NCI-H1930 (cell line): ENCODE measurements at places on chromosomes 16 and 17.

GRCh38 chr17:38606646-38607611 lies 1.2 kb upstream of the SRCIN1 start:
- DNase-seq = no peak

DNA sequence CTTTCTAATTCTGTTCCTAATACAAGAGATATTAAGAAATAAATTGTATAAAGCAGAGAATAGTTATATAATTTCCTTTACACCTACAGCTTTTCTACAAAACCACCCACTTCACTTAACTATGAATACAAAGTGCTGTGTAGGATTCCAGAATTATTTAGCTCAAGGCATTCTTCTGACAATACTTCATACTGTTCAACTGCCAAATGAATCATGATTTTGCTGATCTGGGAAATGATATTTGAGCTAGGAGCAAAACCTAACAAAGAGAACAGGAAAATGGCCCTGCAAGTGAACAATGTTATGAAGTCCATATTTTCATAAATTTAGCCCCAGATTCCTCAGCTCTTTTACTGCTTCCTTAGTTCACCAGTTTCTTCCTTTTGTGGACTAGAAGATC lies 12.9 kb downstream of the BBS2 start:
- no peak for DNase-seq

GRCh38 chr17:64498308-64499203 lies 1.7 kb upstream of the POLG2 start:
- no peak for DNase-seq

GRCh38 chr17:77834170-77835115 lies 124.1 kb upstream of the TNRC6C start:
- DNase-seq = no peak

GRCh38 chr16:70493802-70494201 lies 29.6 kb downstream of the COG4 start:
- DNase-seq = no peak

GRCh38 chr16:50940275-50940854 lies 198.5 kb downstream of the CYLD start:
- DNase-seq = no peak

DNA sequence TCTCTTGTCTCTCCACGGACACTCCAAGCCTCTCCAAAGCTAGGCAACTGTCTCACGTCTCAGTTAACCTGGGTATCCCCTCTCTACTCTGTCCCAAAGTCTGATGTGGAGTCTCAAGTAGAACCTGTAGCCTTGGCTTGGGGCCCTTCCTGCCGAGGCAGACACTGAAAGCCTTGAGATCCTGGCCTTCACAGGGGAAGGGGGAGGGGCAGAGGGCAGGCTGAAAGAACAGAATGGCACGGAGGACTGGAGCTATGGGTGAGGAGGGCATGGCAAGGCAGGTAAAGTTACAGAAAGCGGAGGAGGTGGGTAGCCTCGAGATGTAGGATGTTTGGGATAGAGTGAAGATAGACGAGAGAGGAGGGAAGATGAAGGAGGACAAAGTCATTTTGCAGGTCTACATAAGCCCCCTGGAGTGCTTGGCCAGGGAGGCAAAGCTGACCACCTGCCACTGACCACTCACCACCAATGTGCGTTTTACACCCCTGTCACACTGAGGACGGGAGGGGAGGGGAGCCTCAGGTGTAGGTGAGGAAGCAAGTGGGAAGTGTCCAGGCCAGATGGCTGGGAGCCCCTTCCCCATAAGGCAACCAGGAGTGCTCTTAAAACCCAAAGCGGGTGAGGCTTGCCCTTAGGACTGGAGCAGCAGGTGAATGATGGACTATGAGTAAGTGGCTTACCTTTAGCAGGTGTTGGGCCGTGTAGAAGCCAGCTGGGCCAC lies 1.3 kb downstream of the FDXR start:
- no peak for DNase-seq

DNA sequence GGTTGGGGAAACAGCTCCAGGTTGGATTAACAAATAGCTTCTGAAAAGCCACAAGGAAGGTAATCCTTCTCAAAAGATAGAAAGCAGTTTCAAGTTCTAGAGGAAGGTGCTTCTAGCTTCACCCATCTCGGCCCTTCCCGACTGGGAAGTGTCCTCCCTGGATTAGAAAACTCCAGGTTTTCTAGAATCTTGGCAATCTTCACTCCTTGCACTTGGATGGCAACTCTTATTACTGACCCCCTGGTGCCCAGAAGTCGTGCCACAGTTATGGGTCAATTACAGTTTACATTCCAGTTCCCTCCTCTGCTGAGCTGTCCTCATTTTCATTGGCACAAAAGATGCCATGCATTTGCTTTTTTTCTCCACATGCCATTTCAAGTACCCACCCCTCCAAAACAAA lies 65.6 kb downstream of the SMG6 start:
- DNase-seq = no peak

DNA sequence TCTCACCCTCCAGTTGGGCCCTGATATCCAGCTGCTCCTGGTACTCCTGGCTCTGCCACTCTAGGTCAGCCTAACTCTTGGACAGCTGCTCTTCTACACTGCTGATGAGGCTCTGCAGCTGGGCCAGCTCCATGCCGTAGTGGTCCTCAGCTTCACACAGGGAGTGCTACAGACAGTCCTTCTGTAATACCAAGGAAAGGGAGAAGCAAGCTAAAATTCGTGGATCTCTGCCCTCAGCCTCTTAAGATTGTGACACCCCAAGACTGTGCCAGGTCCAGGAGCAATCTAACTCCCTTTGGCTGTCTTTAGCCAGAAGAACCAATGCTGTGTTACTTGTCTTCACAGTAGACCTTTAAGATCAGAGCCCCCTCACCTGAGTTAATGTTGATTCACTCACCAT lies 7.7 kb upstream of the KRT38 start:
- no peak for DNase-seq
